ENCODE measurements at places on chromosomes 1 and 21.

DNA sequence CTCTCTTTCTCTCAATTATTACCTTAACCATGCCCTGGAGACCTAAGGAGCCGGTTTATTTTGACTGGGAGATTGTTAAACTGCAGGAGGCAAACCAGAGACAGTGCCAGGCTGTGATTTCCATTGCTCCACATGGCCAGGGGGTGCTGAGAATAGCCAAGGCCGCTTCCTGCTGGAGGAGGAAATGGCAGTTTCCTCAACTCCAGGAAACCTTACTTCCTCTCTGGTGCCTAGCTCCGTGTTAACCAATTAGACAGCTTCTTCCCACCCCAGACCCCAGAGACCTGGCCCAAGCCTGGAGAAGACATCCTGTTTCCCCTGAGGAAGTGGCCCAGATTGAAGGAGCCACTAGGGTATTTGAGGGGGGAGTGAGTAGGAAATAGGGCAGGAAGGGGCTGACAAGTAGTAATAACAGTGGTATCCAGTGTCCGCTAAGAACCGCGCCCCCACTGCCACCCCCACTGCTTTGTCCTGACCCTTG, 161.2 kb downstream of the PLPP3 start:
- no peak for DNase-seq

DNA sequence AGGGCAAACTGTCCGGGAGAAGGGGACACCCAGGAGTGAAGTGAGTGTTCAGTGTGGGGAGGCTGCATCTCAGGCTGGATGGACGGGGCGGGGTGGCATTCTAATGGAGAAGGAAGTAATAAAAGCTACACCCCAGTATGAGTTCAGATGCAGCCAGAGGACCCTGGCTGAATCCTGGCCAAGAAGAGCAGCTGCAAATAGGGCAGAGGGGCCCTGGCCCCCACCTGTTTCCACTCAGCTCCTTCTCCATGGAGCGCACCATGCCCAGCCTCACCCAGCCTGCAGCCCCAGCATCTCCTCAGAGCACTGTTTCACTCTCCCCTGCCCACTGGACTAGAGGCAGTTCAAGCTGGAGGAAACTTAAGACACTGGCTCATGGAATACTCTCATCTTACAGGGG, 46.4 kb downstream of the KCND3 start:
- DNase-seq: no peak

DNA sequence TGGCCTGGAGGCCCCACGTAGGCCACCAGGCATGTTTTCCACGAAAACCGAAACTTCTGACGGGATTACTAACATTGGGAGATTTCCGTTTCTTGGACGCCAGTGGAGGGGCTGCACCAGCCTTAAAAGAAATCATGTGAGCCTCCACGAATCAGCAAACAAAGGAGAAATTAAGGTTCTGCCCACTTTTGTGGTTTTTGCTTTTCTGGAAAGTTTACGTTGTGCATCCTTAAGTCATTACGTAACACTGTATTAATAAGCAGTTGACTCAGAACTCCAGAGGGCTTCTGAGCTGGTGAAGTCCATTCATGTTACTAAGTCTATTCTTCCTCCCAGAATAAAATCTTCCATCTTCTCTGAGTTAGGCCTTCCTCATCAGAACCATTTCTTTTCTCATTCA, 168.5 kb downstream of the PSMG1 start:
- DNase-seq: peak; percentile 7

- DNase-seq: no peak
These were observed at the start of gene C1orf116 for GRCh38 chr1:207032528-207033017. C1orf116 (minus strand) TSS chr1:207032756; CDS start chr1:207027598, 5,158 bp downstream.

DNA sequence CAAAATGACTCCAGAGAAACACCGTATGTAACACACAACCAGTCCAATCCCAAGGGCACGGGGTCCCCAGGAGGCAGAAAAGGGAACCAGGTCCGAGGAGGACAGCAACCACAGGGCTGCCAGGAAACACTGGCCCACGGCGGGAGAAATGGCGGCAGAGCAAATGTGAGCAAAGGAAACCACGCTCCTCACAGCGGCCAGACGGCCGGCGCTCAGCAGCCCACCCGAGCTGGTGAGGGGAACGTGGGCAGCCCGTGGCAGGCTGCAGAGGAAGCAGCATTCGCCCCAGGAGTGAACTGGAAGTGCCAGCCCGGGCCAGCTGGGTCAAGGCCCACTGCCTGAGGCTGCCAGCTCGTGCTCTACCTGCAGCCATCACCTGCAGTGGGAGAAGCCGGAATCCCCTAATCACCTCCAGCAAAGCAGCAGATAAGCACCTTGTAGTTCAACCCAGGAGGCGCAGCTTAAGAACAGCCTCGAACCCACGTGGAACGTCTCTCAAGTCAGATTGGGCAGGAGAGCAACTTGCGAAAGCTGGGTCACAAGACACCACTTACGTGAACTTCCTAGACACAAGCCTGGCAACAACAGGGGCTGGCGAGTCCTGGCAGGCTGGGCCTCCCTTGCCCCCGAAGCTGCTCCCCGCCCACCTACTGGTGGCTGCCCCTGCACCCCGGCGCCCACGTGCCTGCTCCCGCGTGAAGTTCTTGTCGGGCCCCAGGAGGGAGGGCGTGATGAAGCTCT, 6.7 kb downstream of the SLC19A1 start:
- peak; percentile 47 for DNase-seq

DNA sequence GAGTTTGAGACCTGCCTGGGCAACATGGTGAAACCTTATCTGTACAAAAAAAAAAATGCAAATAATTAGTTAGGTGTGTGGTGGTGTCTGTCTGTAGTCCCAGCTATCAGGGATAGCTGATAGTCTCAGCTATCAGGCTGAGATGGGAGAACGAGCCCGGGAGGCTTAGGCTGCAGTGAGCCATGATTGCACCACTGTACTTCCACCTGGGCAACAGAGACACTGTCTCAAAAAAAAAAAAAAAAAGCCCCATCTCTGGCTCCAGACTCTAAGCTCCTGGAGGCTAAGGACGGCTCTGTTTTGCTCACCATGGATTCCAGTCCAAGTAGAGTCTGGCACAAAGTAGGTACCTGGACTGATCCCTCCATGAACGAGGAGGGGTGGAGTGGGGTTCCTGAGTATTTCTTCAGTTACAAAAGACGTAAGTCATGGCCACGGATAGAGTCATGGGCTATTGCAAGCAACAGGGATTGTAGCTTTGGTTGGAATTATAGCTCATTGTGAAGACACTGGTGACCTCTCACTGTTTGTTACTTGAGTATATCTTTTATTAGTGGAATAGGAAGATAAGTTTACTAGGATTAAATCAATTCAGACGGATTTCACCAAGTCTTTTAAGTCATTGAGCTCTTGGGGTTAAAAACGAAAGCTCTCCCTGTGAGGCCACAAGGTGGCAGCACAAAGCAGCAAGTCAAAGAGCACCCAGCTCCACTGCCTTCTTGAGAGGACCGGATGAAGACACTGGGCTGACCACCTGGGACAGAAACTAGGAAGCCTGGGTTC, 35.6 kb upstream of the TMEM61 start:
- peak; percentile 69 for DNase-seq

- no peak for DNase-seq
These were observed 2.5 kb downstream of the WLS start for GRCh38 chr1:68229650-68230483.
